ENCODE measurements at places on chromosomes 12 and 14. TPM values are rescaled to one million over a fixed set of nuclear protein-coding genes. Genes with fewer than 3 reads are reported as not detected.

DNA sequence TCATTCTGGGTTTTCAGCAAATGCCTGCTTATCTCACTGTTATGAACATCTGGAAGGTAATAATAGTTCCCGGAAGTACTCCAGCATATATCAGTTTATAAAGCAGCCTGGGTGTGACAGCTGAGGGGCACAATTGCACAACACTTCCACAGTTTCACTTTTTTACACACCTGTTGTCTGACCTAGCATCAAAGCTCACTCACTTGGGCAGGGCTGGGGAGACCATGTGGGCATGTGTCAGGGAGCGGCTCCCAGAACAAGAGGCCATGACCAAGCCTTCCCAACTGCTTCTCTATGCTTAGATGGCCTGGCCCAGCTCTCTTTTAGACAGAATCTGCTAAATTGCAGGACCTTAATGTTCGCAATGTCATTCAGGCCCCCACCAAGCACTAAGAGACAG lies 51.1 kb upstream of the RIC8B start:
- DNase-seq: no peak

GRCh38 chr14:61357123-61357522 lies 35.7 kb downstream of the PRKCH start:
- no peak for DNase-seq

GRCh38 chr12:54033106-54033979 lies 493 bp downstream of the HOXC5 start:
- DNase-seq: no peak

GRCh38 chr12:4259099-4259498 lies 14.5 kb upstream of the CCND2 start:
- DNase-seq: no peak

DNA sequence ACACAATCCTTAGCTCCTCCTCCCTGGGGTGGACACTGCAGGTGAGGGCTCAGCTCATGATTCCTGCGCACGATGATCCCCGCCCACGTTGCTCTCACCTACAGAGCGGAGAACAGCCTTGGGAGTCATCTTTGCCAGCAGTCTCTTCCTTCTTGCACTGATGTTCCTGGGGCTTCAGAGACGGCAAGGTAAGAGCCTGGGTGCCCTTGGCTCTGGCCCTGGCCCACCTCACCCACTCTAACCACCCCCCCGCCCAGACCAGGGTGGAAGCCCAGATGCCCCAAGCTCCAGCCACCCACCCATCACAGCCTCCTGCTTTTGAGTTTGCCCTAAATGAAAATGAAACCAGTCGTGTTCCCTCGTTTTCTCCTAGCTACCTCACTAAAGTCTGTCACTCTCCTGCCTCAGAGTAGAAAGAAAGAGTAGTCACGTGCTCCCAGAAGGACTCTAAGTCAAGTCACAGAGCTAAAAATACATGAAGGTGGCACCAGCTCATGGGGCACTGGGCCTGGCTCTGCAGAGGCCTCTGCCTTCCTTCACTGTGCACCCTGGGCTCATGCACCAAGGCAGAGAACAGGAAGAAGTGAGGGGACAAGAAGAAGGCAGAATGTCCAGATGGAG lies 9.0 kb downstream of the TAPBPL start:
- no peak for DNase-seq

GRCh38 chr14:106372870-106373652 lies 846.7 kb downstream of the TMEM121 start:
- no peak for DNase-seq

The CLEC14A gene
- 2.6 TPM for total RNA-seq

The SLC25A21 gene
- total RNA-seq: 0.50 TPM

- no peak for DNase-seq
Observed at GRCh38 chr12:102912258-102912657, 4.8 kb downstream of the PAH start.

GRCh38 chr14:58798173-58798572 lies 160.4 kb downstream of the DACT1 start:
- DNase-seq: no peak

DNA sequence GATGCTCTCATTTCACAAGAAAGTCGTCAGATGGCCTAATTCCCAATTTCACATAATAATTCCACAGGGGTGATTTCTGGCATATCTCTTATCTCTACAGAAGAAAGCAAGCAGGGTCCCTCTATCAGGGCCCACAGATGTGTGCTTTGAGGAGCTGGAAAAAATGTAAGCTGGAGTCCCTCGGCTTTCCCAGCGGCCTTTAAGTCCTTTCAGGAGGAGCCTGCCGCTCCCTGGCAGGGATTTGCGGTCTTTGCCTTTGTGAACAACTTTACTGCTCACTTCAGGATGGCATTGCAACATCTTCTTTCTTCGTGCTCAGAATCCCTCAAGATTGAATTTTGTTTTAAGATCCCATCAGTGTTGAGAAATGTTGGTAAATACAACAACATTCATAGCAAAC lies 83.0 kb downstream of the FZD10 start:
- DNase-seq: no peak

The USP44 gene
- total RNA-seq: 27.4 TPM

All from fibroblast of lung (primary cell).